NCI-H2081 (cell line): ENCODE measurements at places on chromosomes 1 and 21.

- no peak for DNase-seq
These were observed 84.7 kb downstream of the WLS start for GRCh38 chr1:68147534-68148171.

- peak; percentile 22 for DNase-seq
These were observed 1077.4 kb upstream of the ADGRL4 start for GRCh38 chr1:80083892-80084291.

DNA sequence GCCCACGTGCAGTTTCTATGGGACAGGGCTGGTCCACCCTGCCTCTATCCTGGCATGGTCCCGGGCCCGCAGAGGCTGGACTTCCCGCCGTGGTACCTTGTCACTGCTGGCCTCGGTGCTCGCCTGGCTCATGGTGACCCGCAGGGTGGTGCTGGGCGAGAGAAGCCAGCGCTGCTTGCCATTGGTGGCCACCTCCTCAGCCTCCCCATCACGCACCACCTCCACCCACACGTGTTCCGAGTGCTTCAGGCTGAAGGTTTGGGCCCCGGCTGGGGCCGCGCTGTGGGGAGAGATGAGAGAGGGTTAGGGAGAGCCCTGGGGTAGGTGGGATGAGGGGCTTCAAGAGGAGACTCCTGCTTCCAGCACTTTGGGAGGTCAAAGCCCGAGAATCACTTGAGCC, 14.5 kb downstream of the PADI2 start:
- no peak for DNase-seq

DNA sequence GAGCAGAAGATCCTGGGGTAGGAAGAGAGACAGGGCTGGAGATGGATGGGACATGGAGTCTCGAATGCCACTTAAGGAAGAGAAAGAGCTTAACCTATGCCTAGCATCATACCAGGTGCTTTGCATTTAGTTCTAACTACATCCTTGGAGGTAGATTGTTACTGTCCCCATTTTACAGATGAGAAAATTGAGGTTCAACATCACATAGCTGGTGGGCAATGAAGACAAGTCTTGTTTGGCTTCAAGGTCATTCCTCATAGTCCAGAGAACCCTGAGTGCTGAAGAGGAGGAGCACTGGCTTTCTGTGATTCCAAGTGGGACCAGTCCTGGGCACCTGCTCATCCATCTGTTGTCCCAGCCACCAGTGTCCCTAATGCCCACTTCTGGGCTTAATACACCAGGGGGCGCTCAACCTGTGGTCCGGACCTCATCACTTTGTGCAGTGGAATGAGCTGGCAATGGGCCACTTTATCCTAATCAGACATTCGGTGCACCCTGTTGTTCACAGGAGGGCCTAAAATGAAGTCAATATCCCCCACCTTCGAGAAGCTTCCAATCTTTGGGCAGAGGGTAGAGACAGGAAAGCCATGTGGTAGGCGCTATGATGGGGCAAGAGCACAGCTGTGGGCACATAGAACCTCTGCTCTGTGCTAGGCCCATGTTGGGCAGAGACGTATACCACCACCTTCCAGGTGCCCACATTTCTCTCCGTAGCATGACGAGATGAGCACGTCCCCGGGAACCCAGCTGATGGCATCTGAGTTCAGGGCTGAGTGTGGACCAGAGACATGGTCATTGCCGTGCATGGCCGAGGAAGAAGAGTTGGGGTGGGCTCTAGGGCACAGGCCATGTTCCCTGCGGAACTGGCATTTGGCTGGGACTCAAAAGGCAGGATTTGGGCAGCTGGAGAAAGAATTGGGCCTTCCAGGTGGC, 9.2 kb downstream of the RPS6KA1 start:
- no peak for DNase-seq

DNA sequence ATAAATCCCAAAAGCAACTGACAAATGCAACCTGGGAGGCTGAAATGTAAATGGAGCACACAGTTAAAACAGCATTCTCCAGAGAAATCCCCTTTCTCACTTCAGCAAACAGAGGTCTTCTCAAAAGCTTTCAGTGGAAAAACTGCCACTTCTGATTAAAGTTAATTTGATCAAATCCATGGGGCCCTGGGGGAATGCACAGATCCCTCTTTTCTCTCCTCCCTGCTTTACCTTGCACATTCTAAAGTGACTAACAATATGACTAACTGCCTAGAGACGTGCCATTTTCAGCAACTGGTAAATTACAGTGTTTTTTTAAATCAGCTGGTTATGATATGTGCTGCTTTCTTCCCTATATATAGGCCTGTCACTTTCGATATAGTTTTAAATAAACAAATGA, 142.5 kb downstream of the RERE start:
- DNase-seq, result no peak

GRCh38 chr1:158818975-158819431, 12.1 kb upstream of the MNDA start:
- no peak for DNase-seq

DNA sequence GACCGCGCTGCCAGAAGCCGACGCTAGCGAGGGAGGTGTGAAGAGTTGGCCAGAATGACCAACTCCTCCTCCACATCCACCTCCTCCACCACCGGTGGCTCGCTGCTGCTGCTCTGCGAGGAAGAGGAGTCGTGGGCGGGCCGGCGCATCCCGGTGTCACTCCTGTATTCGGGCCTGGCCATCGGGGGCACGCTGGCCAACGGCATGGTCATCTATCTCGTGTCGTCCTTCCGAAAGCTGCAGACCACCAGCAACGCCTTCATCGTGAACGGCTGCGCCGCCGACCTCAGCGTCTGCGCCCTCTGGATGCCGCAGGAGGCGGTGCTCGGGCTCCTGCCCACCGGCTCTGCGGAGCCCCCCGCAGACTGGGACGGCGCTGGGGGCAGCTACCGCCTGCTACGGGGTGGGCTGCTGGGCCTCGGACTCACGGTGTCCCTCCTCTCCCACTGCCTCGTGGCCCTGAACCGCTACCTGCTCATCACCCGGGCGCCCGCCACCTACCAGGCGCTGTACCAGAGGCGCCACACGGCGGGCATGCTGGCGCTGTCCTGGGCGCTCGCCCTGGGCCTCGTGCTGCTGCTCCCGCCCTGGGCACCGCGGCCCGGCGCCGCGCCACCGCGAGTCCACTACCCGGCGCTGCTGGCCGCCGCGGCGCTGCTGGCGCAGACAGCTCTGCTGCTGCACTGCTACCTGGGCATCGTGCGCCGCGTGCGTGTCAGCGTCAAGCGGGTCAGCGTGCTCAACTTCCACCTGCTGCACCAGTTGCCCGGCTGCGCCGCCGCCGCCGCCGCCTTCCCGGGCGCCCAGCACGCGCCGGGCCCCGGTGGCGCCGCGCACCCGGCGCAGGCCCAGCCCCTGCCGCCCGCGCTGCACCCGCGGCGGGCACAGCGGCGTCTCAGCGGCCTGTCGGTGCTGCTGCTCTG, 1.2 kb downstream of the GPR88 start:
- DNase-seq, result peak; percentile 13

- no peak for DNase-seq
These were observed 136.4 kb upstream of the TMEM51 start for GRCh38 chr1:15017120-15017519.

DNA sequence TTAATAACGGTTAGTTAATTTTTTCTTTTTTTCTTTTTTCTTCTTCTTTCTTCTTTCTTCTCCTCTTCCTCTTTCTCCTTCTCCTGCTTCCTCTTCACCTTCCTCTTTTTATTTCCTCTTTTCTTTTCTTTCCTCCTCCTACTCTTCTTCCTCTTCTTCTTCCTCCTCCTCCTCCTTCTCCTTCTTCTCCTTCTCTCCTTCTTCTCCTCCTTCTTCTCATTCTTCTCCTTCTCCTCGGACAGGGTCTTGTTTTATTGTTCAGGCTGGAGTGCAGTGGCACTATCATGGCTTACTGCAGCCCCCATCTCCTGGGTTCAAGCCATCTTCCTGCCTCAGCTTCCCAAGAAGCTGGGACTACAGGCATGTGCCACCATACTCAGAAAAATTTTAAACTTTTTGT, 13.4 kb upstream of the ACBD3 start:
- DNase-seq, result no peak

DNA sequence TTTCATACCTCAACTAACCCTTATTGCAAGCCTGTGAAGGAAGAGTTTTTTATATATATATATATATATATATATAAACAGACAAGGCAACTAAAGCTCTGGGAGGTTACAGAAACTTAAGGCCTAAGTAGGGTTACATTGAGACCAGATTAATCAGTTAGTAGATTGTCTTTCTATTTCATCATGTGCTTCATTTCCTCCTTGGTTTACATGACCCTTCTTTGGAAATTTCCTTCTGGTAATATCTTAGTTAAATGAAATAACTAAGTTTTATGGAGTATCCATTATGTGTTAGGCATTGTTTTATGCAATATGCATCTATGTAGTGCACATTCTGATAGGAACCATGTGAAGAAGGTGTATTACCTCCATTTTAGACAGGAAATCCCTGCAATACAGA, 112.7 kb downstream of the FGGY start:
- DNase-seq, result no peak

DNA sequence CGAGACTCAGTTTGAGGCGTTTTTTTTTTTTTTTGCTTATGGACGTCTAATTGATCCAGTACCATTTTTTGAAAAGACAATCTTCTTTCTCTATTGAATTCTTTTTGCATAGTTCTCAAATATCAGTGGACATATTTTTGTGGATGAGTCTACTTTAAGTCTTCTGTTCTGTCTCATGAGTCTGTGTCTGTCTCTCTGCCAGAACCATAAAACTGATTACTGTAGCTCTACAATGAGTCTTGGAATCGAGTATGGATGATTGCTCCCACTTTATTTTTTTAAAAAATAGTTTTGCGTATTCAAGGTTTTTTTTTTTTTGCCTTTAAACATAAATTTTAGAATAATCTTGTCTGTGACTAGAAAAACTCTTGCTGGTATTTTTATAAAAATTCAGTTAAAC, 323.5 kb downstream of the ZNF326 start:
- DNase-seq, result no peak

GRCh38 chr1:90753556-90753955, 36.5 kb upstream of the BARHL2 start:
- DNase-seq, result no peak

GRCh38 chr1:209791920-209792319, 7.6 kb upstream of the C1orf74 start:
- no peak for DNase-seq

DNA sequence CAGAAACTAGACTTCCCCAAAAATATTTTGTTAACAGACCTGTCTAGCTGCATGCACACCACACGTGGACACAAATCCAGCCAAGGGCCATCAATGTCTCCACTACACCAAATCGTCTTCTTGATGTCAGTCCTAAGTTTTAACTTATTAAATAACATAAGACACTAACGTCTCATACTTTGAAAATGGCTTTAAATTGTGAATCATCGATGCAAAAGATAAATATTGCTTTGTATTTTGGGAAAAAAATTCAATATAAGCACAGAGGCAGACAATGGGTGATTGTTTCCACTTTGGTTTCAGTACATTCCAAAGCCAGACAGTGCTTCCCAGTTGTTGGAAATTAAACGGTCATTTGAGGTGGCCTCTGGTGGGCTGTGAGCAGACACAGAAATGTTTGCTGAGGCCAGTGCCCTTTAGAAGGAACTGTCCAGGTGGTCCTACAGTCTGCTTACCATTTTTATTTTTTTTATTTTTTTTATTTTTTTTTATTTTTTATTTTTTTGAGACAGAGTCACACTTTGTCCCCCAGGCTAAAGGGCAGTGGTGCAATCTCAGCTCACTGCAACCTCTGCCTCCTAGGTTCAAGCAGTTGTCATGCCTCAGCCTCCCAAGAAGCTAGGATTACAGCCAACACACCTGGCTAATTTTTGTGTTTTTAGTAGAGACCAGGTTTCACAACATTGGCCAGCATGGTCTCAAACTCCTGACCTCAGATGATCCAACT, 1.8 kb upstream of the KIAA2013 start:
- no peak for DNase-seq

GRCh38 chr1:115326419-115326818, 11.6 kb downstream of the NGF start:
- DNase-seq, result no peak

DNA sequence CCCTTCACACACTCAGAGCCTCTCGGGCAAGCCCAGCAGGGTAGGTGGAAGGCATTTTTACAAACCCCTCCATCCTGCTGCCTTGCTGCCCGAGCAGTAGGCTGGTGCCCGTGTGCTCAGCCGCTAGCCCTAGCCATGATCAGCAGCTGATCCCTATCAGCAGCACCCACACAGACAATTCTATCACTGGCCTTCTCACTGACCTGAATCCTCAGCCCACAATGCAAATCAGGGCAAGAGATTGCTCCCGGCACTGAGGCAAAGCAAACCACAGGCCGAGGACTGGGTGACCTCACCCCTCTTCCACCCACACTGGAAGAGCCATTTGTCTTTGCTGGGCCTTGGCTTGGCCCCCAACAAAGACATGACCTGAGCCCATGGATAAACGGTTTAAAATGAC, 895 bp upstream of the PDZK1 start:
- no peak for DNase-seq

GRCh38 chr1:210372491-210372890, 43.8 kb downstream of the HHAT start:
- no peak for DNase-seq

GRCh38 chr1:116493484-116494352, 77.1 kb downstream of the CD58 start:
- DNase-seq, result no peak

GRCh38 chr1:118827636-118828035, 160.5 kb downstream of the TBX15 start:
- DNase-seq, result no peak

DNA sequence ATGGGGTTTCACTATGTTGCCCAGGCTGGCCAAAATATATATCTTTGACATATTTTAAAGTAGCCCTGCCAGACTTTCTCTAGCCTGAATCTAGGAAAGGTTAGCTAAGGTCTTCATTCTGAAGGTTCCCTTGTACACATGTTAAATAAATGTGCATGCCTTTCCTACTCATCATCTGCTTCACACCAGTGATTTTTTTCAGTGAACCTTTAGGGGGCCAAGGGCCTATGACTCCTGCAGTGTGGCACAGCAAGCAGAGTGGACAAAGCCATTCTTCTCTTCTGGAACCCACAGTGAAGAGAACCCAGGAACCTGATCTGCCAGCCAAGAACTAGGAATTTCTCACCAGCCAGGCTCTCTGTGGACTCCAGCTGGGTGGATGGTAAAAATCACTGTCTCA, 22.9 kb downstream of the CBR1 start:
- DNase-seq, result no peak

GRCh38 chr1:7247791-7248548, 462.7 kb downstream of the CAMTA1 start:
- DNase-seq, result peak; percentile 39

DNA sequence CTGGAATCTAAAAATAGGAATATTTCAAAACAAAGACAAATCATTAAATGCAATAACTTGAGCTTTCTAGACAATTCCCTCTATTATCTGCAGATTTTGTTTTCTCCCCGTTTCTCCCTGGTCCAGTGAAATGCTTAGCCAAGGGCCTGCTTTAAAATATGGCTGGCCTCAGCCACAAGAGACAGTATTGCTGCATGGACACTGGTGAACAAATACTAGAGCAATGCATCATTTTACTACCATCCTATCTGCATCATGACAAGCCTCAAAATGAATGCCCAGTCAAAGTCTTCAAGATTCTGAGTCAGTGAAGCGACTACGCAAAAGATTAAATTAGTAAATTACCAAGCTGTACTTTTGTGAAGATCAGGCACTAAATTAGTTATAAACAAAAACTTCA, 80.5 kb downstream of the ENAH start:
- no peak for DNase-seq
